ENCODE measurements at places on chromosomes 3 and 15.

GRCh38 chr15:55707518-55707917, 35.4 kb downstream of the PRTG start:
- no peak for DNase-seq

GRCh38 chr3:30711151-30711550, 104.8 kb downstream of the TGFBR2 start:
- DNase-seq: no peak

- DNase-seq: no peak
Observed at GRCh38 chr3:128468285-128468790, 1.6 kb upstream of the DNAJB8 start.

- DNase-seq: no peak
Observed at GRCh38 chr3:9404680-9405079, 7.3 kb downstream of the SETD5 start.

DNA sequence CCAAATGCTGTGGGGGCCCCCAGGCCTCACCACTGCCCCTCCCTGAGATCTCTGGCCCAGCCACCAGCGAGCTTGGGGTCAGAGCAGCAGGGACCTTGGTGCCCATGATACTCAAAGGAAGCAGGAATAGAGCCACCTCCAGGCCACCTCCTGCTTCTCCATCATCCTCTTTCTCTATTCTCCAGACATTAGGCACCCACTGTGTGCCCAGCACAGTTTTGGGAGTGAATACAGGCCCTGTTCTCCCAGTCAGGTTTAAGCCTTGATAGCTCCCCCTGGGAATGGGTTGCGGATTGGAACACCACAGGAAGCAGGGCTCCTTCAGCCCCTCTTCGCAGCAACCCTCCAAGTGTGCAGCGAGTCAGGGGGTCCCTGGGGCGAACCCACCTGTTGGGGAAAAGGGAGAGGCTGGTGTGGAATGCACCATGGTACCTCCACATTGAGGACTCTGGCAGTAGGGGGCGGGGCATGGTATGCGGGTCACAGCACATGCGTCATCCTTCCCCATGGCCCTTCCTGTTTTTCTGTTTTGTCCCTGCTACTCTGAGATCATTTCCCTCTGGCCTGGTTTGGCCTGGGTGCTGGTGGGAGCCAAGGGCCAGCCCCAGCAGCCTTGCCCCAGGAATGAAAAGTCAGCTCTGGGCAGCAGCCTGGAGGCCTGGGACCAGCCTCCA, 14.2 kb upstream of the SEMA3B start:
- no peak for DNase-seq
